A549 (cell line): ENCODE measurements at places on chromosomes 2 and 18.

DNA sequence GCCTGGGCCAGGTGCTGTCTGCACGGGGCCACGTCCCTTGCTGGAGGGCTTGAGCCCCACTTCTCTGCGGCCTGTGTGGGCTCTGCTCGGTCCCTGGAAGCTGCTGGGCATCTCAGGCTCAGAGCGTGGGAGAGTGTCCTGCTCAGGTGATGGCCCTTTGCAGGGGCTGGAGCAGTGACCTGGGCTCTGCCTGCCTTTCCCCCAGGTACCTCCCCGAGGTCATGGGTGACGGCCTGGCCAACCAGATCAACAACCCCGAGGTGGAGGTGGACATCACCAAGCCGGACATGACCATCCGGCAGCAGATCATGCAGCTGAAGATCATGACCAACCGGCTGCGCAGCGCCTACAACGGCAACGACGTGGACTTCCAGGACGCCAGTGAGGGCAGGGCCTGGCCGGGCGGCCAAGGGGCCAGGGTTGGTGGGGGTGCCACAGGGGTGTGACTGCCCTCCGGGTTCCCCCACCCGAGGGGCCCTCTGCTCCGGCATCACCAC, 29.9 kb downstream of the GPC1 start:
- DNase-seq = no peak

GRCh38 chr2:196516564-196516963, 123.0 kb upstream of the CCDC150 start:
- no peak for DNase-seq

DNA sequence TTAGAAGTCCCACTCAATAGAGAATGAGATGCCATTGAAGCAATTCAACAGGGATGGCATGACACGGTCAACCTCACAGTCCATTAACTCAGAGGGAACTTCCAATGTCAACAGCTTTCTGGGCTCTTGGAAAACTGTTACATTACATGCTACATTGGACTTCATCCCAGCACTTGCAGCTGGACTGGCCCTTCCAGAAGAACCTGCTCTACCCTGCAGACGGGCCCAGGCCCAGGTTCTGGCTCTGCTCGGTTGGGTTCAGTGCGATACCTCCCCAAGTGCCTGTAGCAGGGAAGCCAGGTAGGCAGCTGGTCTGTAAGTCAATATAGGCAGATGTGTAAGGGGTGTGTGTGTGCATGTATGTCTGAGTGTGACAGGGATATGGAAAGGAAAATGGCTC, 12.9 kb downstream of the LAMA1 start:
- no peak for DNase-seq

DNA sequence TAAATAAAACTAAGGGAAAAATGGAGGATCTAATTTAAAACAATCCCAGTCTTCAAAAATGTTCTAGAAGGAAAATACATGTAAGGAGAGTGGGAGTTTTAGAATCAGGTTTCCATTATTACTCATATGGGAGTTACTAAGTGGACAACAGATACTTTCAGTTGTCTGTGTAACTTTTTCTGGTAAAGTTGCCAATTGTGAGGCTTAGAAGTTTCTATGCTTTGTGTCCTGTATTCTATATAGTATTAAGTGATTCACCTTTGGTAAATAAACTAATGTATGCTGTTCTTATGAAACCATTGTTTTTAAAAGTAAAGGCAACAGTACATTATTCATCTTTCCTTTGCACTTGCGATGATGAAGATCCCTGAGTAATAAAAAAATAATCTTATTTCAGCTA, 274.9 kb downstream of the NR4A2 start:
- DNase-seq = no peak

DNA sequence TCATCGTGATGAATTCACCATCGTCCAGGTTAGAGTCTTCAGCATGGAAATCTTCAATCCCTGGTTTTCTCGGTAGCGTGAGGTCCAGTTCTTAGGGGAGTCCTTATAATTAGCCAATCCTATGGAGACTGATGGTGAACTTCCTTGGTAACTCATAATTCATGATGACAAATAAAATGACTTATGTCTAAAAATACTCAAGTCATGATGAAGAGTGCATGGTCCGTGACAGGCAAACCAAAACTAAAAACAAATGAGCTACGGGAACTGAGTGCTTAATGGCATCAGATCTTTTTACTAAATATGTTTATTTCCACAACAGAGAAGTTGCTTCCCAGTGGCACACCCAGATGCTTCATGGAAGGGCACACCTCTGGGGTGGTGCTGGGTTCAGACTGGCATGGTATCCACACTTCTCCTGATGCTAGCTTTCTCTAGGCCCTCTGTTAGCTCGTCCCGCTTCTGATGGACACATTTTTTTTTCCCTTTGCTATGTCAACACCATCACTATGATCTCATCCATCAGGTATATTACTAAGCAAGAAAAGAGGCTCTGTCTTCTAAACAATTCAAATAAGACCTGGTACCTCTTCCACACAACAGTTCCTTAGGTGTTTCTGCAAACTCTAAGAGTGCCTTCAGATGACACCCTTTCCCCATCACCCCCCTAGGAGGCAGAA, 92.8 kb upstream of the NEDD4L start:
- DNase-seq = no peak
